ENCODE measurements at places on chromosomes 16 and 17. TPM values are rescaled to one million over a fixed set of nuclear protein-coding genes. Genes with fewer than 3 reads are reported as not detected.

The KCNJ12 gene
- total RNA-seq: 0.94 TPM

The SPHK1 gene
- 4.3 TPM for total RNA-seq

The CD300E gene
- total RNA-seq: not detected

The ITGB3 gene
- total RNA-seq: 5.5 TPM

The LITAFD gene
- total RNA-seq: not detected

GRCh38 chr17:65078441-65079160 lies 22.1 kb upstream of the GNA13 start:
- DNase-seq: no peak

DNA sequence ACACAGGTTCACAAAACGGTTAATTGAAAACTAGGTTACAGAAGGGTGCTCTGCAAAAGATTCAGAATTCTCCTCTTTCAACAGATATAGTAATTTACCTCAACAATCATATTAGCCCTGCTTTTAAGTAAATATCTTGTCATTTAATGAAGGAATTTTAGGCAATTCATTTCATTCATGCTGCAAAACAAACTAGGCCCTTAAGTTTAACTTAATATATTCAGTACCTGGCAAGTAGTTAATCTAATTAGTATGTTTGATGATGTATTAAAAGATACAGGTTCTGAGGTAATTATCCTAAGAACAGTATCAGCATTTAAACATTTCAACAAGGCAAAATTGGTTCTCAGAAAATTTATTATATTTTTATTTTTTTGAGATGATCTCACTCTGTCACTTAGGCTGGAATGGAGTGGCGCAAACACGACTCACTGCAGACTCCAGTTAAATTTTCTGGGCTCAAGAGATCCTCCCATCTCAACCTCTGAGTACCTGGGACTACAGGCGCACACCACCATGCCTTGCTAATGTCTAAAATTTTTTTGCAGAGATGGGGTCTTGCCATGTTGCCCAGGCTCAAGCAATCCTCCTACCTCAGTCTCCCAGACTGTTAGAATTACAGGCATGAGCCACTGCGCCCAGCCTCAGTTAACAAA lies 44.9 kb downstream of the SMURF2 start:
- no peak for DNase-seq

DNA sequence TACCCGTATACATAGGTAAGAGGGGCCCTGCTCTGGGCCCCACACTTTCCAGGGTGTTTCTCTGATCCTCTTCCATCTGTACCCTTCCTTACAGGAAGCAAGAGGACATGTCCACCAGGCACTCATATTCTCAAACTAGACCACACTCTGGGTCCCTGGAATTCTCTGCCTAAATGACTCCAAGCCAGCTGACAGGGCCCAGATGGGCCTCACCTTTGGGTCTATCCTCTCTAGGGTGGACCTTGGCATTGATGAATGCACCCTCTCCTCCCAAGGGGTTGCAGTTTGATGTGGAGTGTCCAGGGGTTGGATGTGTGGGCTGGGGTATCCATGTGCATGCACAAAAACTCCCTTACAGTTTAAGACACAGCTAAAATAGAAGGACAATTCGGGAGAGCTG lies 95.8 kb downstream of the ASIC2 start:
- peak; percentile 6 for DNase-seq

DNA sequence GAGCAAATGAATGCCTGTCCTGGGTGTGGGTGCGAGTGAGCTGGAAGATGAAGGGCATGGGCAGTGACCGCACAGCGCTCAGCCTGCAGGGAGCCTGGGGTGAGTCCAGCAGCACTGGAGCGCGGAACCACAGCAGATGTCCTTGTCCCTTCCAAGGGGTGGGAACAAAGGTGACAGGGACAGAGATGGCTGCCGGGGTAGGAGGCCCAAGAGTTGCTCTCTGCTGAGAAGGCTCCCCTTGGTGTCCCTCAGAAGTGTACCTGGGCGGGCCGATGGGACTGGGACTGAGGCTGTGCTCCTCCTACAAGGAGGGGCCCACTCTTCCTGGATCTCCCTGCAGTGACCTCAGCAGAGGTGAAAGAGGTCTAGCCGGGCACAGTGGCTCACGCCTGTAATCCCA lies 7.6 kb upstream of the PGAP6 start:
- DNase-seq: no peak

GRCh38 chr17:601244-601925 lies 113.3 kb downstream of the VPS53 start:
- DNase-seq: no peak

GRCh38 chr16:85522308-85522841 lies 90.7 kb upstream of the GSE1 start:
- DNase-seq: no peak

DNA sequence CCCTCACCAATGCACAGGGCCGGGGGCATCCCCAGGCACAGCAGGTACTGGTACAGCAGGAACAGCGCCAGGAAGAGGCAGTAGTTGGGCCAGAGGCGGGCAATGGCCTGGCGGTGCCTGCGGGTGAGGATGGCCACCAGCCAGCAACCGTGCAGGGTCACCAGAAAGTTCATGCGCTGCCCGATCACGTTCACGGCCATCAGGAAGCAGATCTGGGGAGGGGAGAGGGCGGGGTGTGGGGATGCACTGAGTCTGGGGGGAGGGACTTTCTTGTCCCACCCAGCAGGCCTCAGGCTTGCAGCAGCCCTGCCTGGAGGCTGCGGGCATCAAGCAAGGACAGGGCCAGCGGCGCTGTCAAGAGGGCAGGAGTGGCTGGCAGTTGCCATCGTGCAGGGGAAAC lies 25.4 kb downstream of the CTU2 start:
- DNase-seq: no peak

DNA sequence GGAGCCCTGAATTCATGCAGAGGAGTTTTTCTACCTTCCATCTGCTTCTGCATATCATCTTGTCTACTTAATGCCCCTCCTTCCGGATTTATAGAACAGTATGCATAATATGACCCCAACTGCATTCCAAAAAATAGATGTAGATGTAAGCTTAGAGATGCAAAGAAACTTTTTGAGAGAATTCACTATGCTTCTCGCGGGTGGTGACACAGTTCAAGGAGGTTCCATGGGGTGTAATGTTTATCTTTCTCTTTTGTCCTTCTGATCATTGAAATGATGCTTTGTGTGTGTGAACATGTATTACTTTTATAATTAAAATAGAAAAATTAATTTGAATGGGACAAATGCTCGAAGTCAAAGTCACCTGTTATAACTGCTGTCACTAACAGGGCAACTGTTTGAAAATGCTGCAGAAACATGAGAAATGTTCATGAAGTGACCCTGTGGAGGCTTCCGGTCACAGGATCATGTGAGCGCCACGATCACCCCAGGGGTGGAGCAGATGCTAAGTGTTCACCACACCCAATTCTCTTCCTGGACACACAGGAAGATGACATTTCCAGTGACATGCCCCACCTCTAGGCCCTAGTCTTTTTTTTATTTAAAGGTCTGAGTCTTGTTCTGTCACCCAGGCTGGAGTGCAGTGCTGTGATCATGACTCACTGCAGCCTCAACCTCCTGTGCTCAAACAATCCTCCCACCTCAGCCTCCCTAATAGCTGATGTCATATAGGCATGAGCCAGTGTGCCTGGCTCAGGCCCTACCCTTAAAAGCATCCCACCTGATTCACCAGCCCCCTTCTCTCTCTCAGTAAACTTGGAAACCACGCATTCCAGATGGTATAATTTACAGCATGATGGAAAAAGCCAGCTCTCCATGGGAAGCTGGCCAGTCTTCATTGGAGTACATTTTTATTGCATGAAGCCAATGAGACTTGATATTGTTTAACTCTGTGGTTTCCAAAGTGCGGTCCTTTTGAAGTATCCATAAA lies 21.0 kb upstream of the AGRP start:
- DNase-seq: no peak

DNA sequence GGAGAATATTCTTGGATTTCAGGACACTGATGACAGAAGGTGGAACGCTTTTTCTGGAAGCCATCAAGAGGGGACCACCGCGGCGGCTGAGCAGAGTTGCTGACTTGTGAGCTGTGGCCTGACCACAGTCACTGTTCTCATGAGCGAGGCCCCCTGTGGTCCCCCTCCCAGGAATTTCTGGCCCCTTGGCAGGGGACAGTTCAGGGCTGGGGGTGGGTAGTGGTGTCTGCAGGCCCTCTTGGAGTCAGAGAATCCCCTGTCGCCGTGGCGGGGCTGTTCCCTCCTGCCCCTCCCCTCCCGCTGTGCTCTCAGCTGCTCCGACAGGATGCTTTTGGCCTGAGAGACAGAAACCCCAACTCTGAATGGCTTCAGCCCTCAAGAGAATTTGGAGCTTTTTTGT lies 292.0 kb downstream of the SEC14L1 start:
- DNase-seq: no peak

- peak; percentile 82 for DNase-seq
Measured at GRCh38 chr16:50665128-50665878, 15.8 kb downstream of the SNX20 start.

- DNase-seq: no peak
Measured at GRCh38 chr17:44564429-44564828, 7.1 kb downstream of the FZD2 start.
